SHP77 treated with DMSO at 0.1 percent for 48 hours (cell line): ENCODE measurements at places on chromosomes 5 and 9.

DNA sequence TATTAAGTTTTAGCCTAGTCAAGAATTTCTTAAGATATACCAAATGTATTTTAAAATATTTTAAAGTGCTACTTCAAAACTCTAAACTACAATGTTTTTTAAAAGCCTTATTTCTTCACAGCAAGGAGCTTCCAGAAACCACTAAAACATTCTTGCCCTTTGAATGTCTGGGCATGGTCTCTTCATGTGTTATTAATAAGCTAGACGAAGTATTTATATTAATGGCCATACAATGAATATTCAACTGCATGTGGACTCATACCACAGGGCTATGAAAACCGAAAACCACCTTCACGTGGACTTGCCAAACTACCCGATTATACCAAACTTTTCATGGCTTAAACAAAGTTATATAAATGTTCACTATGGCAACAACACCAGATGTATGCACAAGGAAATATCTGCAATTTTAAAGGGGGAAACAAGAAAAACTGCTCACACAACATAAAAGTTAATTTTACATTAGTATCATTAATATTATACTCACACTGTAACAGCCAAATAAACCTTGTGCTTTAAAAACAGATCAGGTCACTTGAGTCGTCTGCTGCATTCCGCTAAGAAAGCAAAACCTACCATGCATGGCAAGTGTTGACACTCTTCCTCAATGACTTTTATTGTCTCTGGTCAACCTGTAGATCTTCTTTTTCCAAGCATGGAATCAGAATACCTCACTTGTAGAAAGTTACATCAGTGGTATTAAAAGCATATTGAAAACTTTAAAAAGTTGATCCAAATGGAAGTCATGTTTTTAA, 246.3 kb downstream of the BNC2 start:
- no peak for DNase-seq

GRCh38 chr9:89379031-89379430, 60.7 kb downstream of the SECISBP2 start:
- DNase-seq: no peak

GRCh38 chr5:118968925-118969375, 19.4 kb downstream of the DTWD2 start:
- no peak for DNase-seq

GRCh38 chr9:120702075-120702474, 12.2 kb downstream of the MEGF9 start:
- DNase-seq: no peak

DNA sequence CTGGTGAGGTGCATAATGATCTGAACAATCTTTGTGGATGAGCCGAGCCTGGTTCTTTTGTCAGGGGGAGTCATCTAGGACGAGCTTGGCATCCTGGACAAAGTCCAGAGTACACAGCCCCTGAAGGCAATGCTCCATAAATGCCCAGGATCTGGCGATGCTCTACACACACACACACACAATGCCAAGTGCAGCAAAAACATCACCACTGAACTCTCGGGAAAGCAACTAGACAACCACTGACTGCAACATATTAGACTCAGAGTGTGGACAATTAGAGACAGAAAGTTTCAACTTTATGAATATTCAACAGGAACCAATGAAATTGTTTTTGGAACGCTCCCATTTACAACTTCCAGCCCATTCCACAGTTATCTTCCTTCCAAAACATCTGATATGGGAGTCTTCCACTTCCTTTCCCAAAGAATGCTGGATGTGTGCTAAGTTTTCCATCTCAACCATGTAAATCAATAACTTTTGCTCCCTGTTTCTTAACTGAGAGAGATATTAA, 227.6 kb upstream of the ANKRD55 start:
- DNase-seq: no peak

DNA sequence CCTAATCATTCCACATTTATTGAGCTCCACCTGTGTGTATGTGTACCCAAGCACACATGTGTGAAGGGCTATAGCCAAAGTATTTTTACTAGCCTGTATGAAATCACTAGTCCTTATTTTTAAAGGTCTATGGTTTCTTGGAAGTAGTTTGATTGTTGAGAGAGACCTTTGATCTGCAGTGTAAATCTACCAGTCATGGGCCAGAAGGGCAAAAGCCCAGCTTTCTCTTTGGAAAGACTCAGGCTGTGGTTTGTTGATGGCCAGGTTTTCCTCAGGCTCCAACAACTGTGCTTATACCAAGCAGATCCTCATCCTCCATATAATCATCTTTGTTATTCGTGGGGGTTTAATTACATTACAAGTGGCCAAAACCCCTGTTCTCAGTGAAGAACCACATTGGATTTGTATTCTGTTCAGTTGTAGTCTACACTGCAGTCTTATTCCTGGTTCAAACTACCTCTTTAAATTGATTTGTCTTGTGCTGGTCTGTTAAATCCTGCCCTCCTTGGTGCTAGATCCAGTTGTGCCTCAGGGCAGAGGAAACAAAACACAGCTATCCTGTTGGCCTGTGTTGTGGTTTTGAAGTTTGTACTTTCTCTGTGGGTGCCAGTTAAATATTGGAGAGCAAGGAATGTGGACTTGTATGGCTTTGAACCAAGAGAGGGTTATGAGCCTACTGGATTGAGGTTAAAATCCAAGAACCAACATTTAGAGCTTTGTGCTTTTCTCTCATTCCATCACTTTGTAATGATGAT, 13.3 kb downstream of the CDC26 start:
- no peak for DNase-seq

DNA sequence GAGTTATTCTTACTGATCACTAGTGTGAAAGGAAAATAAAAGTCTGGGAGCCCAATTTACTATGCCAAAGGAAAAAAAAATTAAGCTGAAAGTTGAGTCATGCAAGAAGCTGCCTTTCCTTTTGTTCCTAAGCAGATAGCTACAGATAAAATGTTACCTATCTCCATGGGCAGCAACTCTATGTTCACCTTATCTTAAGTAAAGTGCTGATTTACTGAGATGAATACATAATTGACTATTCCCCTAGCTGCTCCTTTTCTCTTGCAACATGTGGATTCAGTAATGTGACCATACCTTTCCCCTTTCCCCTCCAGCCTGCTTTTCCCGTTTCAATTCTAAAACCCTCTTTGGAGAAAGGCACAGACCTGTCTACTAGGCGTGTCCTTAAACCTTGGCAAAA, 62.7 kb upstream of the NR5A1 start:
- no peak for DNase-seq

GRCh38 chr9:136053757-136054142, 41.3 kb downstream of the NACC2 start:
- DNase-seq: no peak
